Dermis microvascular lymphatic vessel endothelial cell (primary cell): ENCODE measurements at places on chromosomes 6 and 20. TPM values are rescaled to one million over a fixed set of nuclear protein-coding genes. Genes with fewer than 3 reads are reported as not detected.

The ANKRD6 gene
- 4.9 and 14.4 TPM in 2 replicates for total RNA-seq

The BPIFB4 gene
- total RNA-seq: not detected in 2 replicates

The PCSK2 gene
- not detected in 2 replicates for total RNA-seq

The CGA gene
- not detected in 2 replicates for total RNA-seq

The XKR7 gene
- total RNA-seq: not detected in 2 replicates

The CRISP3 gene
- total RNA-seq: not detected in 2 replicates

The MEI4 gene
- not detected in 2 replicates for total RNA-seq

The HLA-DQB1 gene
- total RNA-seq: under 0.01 and 0.13 TPM in 2 replicates

The KIF25 gene
- total RNA-seq: under 0.01 TPM in 1 of 2 replicates, not detected in the other

The MTG2 gene
- total RNA-seq: 7.8 and 12.0 TPM in 2 replicates

The RIPPLY2 gene
- total RNA-seq: 0.13 and 0.51 TPM in 2 replicates

- DNase-seq: no peak
Measured at GRCh38 chr6:127290391-127291265, 24.0 kb downstream of the RNF146 start.

- DNase-seq: no peak
Measured at GRCh38 chr6:14321992-14322772, 204.6 kb downstream of the CD83 start.

DNA sequence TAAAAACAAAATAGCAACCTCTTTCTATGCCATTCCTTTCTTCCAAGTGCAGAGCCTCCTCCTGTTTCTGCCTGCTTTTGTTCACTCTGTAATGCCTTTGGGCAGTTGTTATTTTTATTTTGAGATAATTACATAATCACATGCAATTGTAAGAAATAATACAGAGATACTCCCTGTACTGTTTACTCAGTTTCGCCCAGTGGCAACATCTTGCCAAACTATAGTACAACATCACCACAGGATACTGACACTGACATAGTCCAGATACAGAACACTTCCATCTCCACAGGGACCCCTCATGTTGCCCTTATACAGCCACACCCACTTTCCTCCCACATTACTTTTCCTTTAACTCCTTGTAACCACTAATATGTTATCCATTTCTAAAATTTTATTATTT is 59.7 kb downstream of the BANF2 start:
- DNase-seq: no peak

DNA sequence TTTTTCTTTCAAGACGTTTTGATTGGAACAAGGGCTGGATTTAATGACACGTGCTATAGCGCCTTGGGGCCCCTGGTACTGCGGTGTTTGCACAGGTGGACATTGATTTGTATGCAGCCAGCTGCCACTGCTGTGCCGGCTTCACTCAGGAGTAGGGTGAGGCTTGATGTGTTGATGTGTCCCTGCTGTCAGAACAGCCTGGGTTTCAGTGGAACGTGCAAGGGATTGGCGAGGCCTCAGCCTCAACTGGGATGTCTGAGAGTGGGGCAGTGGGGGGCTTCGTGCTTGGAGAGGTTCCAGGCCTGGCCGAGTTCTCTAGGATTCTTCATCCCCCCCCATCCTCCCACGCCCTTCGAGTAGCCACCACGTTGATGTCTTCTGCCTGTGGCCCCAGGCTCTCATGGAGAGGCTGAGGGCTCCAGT is 23.0 kb downstream of the PYGB start:
- DNase-seq: no peak

- DNase-seq: no peak
Measured at GRCh38 chr6:131600716-131601115, 27.3 kb downstream of the MED23 start.

DNA sequence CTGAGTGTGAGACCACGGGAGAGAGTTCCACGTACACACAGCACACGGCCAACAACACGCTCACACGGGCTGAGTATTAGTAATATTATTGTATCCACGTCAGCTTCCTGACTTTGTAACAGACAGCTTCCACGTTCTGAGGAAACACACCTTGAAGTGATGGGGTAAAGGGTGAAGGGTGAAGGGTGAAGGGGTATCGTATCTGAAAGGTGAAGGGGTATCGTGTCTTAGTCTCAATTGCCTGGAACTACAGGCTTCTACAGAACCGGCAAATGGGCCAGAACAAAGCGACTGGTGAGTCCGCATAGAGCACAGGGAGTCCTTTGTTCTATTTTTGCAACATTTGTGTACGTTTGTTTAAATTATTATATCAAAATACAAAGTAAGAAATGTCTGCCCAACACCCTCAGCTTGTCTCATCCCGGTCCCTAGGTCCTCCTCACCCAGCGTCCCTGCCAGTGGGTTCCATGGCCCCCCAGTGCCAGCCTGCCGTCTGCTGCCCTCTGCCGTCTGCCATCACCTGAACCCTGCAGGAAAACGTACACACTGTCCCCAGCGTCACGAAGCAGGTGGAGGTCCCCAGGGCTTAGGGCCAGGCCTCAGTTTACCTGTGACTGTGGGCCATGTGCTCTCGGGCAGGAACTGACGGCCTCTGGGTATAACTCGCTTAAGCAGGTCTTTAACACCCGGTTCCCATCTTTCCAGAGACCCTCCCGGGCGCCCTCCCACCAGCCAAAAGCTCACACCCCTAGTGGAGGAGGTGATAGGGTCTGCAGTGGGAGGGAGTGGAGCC is 4.4 kb upstream of the HELZ2 start:
- no peak for DNase-seq

GRCh38 chr20:45552456-45552855 is 5.3 kb upstream of the EPPIN start:
- DNase-seq: no peak

DNA sequence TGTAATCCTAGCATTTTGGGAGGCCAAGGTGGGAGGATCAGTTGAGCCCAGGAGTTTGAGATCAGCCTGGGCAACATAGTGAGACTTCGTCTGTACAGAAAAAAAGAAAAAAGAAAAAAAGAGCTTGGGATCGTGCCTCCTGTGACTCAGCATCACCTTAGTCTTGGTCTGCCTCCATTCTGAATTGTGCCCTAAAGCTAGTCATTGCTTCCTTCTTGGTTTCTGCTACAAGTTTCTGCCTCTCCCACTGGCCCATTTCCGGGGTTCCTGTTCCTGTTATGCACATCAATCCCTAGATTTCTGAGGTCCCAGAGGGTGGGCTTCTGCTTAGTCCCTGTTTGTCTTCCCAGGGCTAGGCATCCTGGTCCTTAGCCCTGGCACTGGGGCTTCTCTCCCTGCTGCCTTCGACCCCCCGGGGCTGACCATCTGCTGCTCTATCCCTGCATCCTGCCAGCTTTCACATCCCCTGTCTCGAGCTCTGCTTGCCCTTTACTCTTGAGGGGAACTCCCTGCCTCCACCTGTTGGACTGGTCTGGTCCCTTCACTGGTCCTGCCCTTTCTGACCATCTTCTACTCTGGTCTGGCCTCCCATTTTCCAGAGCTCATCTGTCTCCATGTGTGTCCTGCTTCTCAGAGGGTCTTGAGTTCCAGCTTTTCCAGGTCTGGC is 77.5 kb upstream of the ESR1 start:
- DNase-seq: no peak

GRCh38 chr20:40431611-40432010 is 257.4 kb downstream of the MAFB start:
- no peak for DNase-seq

- DNase-seq: no peak
Measured at GRCh38 chr20:48002517-48002970, 217.3 kb upstream of the SULF2 start.

- DNase-seq: no peak
Measured at GRCh38 chr20:43904827-43905177, 9.8 kb upstream of the TOX2 start.

DNA sequence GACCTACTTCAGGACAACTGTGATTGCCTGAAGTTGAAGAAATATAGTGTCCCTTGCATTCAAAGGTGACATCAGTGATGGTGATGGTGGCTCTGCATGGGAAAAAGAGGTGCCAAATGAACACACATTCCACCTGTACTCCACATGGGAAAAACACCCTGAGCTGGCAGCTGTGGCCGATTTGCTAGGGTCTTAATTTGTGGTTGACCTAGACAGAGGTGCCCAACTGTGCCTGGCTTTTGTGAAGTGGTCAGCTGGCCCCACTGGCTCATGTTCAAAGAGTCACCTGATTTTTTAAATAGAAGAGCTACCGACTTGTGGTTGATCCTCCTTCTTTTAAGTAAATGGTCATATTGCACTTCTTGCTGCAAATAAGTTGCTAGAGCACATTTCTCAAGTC is 7.6 kb upstream of the GCNT2 start:
- no peak for DNase-seq

DNA sequence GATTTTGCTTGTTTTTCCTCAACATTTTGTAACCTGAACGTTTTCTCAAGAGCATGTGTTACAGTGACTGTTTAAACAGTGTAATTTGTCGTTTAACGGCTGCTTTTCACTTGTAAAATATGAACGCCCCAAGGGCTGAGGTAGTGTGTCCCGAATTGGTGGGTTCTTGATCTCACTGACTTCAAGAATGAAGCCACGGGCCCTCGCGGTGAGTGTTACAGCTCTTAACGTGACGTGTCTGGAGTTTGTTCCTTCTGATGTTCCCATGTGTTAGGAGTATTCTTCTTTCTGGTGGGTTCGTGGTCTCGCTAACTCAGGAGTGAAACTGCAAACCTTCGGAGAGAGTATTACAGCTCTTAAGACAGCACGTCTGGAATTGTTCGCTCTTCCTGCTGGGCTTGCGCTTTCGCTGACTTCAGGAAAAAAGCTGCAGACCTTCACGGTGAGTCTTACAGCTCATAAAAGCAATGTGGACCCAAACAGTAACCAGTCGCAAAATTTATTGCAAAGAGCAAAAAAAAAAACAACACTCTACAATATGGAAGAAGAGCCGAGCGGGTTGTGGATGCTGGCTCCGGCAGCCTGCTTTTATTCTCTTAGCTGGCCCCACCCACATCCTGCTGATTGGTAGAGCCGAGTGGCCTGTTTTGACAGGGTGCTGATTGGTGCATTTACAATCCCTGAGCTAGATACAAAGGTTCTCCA is 25.1 kb upstream of the TRIM27 start:
- DNase-seq: no peak

GRCh38 chr6:96184798-96185197 is 169.0 kb downstream of the FUT9 start:
- no peak for DNase-seq

GRCh38 chr20:40948465-40949267 is 80.0 kb upstream of the TOP1 start:
- no peak for DNase-seq

GRCh38 chr6:158410784-158411183 is 98.5 kb downstream of the TULP4 start:
- DNase-seq: no peak

GRCh38 chr6:96156425-96156824 is 140.7 kb downstream of the FUT9 start:
- no peak for DNase-seq

DNA sequence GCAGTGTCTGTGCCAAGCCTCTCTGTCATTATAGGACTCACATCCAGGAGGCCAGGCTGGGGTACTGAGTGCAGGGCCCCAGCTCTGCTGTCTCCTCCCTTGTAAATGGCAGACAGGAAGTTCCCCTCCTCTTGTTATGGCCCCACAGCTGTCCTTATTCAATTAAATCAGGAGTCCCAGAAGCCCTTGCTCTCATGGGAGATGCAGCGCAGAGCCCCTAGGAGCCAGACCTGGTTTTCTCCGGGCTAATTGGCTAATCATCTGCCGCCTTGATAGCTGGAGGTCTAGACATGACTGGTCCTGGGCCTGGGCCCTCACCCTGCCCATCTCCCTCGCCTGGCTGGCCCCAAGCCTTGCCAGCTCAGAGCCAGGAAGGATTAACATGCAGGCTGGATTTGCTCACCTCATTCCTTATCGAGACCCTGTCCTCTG is 172.0 kb downstream of the VEGFA start:
- no peak for DNase-seq

- DNase-seq: no peak
Measured at GRCh38 chr6:129842881-129843409, 18.2 kb downstream of the TMEM244 start.

DNA sequence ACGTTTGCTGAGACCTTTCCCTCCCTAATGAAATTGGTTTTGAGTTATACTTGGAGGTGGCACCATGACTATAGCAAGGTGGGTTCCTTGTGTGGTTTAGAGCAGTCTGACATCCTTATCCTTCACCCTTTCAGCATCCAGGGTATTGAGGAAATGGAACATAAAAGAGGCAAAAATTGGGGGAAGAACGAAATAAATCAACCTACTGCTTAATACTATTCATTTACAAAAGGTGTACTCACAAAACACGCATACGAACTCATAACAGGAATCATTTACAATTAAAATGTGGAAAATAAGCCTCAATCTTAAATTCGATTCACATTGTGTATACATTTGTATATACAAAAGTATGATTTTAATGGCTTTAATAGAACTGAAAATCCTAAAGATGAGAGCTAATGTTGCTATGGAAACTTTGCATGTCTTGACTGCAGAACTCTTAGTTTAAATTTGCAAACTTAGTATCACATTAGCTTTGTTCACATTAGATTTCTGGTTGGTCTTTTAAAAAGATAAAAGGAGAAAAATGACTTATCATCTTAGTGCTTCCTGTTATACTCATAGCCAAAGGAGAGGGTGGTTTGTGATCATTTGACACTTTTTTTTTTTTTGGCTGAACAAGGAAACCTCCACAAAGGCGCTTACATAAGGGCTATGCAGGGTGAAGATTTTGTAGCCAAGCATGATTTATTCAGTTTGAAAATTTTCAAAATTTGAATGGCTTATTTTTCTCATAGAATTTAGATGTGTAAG is 76.1 kb upstream of the ATXN1 start:
- DNase-seq: no peak

DNA sequence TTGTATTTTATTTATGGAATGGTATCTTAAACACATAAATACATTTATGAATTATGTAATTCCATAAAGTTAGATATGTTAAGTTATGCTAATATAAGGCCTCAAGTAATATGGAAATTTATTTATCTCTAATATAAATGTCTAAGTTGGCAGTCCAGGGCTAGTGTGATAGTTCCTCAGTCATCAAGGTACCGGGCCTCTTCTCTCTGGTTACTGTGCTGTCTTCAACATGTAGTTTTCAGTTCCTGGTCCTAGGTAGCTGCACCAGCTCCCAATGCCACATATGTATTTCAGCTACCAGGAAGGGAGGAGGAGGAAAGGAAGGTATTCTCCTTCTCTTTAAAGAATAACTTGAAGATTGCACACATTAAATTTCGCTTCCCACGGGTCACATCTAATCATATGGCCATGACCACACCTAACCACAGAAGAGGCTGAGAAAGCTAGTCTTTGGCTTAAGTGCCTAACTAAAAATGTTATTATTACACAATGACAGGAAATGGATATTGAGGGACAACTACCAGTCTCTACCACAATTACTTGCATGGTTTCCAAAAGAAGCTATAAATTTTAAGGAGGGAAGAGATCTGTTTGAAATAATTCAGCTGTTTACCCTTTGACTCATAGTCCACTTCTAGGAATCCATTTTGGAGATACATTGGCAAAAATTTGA is 68.6 kb downstream of the BCKDHB start:
- DNase-seq: no peak

GRCh38 chr20:57790176-57790575 is 80.4 kb upstream of the PMEPA1 start:
- no peak for DNase-seq

DNA sequence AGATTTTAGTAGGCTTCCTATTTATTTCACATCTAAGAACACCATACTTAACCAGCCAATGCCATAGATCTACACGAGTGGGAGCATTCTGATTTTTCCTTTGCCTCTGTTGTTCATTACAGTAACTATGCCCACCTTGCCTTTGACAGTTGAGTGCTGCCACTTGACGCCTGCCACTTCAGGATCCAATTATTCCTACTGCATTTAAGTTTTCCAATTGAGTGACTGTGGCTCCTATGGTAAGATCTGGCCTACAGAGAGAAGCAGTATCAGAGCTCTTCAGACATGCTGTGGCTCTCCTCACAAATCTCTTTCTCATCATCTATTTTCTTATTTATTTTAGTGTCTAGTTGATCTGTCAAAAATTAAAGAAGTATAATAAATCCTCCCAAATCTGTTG is 403.0 kb upstream of the SPTLC3 start:
- DNase-seq: no peak

GRCh38 chr20:22771706-22772105 is 187.3 kb upstream of the FOXA2 start:
- no peak for DNase-seq
